ENCODE measurements at places on chromosomes 6 and 20.

DNA sequence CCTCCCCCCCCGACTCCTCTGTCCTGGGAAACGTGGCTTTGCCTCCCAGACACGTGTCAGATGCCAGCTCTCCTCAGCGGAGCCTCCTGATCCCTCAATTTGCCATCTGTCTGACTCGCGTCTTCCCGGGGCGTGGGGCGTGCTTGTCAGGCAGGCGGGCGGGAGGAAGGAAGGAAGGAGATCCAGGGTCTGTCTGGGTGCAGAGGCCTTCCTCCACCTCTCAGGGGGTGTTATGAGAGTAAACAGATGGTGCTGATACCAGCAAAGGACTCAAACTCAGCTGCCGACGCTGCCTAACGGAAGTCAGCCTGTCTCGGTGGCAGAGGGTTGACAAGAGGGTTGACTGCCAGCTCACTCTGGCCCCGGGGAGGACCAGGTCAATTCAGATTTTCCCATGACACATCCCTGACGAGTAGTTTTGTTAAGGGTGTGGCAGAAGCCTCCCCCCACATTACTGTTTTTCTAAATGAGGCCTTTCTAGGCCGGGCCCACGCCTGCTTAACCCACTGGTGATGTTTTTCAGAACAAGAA, 17.0 kb downstream of the UQCC2 start:
- DNase-seq, result peak; percentile 84

DNA sequence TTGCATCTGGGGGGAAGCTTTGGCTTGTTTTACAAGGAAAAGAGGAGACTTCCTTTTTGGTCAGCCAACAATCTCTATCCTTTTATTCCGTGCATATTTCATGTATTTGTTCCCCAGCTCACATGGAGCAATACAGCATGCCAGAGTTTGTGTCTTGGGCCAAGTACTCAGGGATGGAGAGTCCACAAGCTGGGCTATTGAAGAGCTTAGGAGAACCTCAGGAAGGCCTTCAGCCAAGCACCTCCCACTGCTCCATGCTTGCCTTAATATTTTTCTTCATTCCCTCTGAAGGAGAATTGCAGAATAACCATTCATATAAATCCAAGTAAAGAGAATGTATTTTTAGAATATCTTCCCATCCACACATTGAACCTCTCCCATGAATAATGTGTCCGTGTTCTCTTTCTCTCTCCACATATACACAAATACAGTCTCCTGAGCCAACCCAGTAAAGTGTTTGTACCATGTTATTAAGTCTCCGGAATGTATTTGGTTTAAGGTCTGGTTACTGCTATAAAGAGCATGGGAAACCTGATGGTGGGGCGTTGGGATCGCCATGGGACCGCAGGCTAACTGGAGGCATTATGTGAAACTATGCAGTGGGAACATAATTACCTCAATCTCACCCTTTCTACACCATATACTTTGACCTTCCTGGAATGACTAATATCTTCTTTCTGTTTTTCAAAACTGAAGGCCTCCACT, 3.0 kb downstream of the LAMA4 start:
- DNase-seq, result peak; percentile 85

- DNase-seq, result no peak
These were observed 89.1 kb downstream of the ME1 start for GRCh38 chr6:83341765-83342164.

DNA sequence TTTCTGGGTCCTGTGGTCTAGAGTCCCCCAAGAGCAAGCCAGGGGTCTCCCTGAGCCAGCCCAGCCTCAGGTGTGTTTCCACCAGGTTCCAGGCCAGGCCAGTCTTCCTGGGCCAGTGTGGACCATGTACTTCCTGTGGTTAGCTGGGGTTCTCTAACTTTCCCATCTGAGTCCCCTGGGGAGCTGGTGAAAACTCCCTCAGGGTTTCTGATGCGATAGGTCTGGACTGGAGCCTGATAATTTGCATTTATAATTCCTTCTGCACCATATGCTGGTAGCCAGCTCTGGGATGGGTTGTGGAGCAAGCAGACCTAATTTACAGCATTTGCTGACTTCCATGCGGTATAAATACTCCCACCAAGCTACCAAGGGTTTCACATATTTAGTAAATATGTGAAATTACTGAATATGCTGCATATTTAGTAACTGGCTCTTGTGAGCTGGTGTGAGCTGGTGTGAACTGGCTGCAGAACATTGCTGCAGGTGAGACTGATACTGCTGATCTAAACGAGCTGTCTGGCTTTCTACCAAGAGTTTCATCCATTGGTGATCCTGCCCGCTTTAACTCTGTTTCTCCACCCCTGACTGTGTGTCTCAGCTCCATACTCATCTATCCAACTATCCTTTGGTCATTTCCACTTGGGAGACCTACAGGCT, 62.6 kb downstream of the RIN2 start:
- DNase-seq, result no peak

- DNase-seq, result no peak
These were observed 8.1 kb upstream of the CSE1L start for GRCh38 chr20:49037962-49038387.

DNA sequence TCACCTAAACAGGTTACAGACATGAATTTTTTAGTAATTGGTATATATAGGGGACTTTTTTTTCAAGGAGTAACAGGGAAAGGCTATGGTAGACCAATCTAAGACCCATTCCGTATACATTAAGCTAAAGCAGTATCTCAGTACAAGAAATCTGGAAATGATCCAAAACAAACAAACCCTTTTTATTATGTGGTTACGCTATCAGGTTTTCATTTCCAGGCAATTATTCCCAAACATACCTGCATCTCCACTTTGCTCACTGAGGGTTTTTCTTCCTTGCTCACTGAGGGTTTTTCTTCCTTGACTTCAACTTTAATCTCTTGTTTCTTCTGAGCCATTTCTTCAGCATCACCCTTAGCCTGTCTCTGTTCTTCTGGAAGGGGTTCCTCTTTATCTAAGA, 107.3 kb downstream of the EPB41L2 start:
- DNase-seq, result no peak

DNA sequence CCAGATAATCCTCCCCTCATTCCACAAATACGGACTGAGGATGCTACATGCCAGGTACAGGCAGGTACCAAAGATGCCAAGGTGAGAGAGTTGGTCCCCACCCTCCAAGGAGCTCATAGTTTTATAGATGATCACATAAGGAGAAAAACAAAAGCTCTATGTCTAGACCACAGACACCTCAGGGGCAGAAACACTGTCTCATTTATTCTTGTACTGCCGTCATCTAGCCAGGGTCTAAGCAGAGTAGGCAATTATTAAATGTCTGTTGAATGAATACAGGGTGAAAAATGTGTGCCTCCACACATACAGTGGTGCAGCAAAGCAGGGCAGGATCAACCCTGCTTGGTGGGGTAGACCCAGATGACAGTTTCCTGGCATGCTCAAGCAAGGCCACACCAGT, 439.8 kb upstream of the JARID2 start:
- DNase-seq, result no peak

DNA sequence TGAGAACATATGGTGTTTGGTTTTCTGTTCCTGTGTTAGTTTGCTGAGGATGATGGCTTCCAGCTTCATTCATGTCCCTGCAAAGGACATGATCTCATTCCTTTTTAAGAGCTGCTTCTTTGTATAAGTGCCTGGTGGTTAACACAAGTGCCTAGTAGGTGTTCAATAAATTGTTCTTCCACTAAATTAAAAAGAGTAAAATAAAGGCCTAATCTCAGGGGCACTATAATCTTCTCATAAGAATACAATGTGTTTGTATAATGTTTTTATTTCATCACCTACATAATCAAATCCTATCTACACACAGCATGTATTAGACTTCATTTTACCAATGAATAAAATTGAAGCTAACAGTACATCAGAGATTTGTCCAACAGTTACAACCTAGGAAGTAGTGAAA, 252.7 kb downstream of the KHDC1L start:
- no peak for DNase-seq

GRCh38 chr6:82914511-82914910, 151.1 kb downstream of the UBE3D start:
- DNase-seq, result no peak

- DNase-seq, result peak; percentile 59
These were observed 25.3 kb downstream of the RIPOR2 start for GRCh38 chr6:24910331-24910960.

- no peak for DNase-seq
These were observed 108.6 kb upstream of the CDYL start for GRCh38 chr6:4667591-4667990.

DNA sequence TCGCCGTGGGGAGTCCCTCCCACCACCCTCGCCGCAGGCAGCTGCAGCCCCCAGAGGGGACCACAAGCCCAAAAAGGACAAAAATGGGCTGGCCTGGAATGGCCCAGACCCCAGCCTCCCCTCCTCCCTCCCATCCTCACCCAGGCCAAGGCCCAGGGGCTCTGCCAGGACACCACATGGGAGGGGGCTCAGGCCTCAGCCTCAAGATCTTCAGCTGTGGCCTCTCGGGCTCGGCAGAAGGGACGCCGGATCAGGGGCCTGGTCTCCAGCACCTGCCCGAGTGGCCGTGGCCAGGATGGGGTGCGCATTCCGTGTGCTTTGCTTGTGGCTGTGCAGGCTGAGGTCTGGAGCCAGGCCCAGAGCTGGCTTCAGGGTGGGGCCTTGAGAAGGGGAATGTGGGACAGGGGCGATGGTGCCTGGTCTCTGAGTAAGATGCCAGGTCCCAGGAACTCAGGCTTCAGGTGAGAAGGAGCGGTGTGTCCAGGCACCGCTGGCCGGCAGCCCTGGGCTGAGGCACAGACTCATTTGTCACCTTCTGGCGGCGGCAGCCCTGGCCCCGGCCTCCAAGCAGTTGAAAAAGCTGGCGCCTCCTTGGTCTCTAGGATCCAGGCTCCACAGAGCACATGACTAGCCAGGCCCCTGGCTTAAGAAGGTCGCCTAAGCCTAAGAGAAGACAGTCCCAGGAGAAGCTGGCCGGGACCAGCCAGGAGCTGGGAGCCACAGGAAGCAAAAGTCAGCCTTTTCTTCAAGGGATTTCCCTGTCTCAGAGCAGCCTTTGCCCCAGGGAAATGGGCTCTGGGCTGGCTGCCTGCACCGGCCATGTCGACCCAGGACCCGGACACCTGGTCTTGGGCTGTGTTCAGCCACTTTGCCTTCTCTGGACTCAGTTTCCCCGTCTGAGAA, 35.2 kb upstream of the MRGBP start:
- DNase-seq, result peak; percentile 45

DNA sequence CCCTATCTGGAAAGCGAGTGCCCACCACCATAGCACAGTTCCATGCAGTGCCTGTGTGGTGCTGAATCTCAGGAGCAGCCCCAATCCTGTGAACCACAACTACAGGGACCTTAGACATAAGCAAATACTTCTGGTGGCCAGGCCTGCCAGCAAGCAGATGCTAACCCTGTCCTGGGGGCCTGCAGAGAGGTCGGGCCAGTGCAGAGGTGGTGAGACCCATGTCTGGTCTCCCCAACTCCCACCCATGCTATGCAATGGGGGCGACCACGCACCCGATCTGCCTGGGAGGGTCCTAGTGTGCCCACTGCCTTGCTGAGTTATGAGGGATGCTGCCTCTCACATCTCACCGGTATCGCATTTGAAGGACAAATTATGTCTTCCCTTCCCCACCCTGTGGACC, 151.6 kb upstream of the ZNF337 start:
- no peak for DNase-seq

DNA sequence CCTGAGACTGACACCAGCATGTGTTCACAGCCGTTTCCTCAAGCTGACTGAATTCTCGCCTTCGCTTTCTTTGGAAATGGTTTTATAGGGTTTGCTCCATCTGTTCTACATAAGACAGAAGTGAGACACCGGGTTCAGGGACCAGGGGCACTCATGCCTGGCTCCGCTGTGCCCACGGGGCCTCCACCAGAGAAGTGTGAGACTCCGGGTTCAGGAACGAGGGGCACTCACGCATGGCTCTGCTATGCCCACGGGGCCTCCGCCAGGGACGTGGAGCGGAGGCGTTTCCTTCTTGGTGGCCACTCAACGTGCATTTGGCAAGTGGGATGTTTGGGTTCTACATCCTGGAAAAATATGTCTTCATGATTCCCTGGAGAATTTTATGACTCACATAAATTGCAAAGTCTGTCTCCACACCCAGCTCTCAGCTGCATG, 106.6 kb downstream of the RNASET2 start:
- DNase-seq, result no peak

DNA sequence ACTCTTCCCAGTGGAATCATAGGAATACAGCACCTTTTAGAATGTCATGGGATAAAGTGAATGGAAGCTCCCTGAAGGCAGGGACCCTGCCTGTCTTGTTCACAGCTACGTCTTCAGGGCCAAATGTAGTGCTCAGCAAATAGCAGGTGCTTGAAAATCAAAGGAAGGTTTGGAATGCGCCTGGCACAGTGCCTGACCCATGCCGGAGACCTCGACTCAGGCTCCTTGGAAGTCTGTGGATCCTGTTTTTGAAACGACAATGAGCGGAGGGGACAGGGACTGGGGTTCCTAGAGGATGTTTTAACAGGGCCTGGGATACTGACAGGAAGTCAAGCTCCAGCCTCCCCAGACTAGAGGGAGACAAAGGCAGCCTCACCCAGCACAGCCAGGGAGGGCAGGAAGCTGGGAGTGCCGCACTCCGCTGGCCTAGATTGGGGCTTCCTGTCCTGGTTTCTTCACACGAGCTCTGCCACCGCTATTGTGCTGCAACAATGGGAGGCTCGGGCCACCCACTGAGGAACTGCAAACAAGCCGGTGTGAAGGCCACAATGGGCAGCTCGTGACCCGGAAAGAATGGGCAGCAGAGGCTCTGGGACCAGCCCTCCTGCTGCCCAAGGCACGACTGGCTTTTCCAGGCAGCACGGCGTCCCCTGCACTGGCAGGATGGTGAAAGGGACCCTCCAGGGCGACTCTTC, 76.7 kb downstream of the PREX1 start:
- DNase-seq, result no peak

DNA sequence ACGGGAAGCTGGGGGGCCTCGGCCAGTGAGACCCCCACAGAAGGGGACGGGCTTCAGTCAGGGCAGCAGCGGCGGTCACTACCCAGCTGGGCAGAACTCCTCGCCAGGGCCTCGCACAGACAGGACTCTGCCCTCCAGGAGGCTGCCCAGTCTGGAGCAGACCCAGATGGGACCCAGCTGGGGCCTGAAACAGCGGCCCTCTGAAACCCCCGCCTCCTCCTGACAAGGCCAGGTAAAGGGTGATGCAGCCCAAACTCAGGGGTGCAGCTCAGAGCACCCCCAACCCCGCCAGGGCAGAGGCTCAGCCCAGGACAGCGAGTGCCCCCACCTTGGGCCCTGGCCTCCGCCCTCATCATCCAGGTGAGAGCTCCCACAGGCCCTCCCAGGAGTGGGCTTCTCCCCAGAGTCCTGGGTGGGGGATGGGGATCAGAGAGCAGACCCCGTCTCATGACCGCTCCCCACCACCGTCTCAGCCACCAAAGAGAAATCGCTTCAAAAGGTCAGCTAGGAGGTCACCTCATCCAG, 2.2 kb downstream of the EEF1A2 start:
- DNase-seq, result no peak

DNA sequence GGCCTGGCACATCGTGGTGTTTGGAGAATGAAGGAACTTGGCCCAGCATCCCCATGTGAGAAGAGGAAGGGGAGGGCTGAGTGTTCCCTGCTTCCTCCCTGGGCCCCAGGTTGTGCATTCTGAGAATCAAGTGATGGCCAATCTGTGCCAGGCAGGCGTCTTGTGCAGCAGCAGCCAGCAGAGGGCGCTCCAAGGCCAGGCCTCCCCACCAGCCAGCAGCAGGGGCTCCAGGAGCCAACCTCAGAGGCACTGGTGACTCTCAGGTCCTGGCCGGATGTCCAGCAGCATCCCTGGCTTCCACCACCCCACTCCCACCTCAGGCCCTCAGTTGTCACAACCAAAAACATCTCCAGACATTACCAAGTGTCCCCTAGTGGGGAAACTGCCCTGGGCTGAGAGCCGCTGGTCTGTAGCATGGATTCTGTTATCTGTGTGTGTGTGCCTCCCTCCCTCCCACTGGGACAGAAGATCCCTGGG, 192.0 kb downstream of the PREX1 start:
- DNase-seq, result peak; percentile 69

All from tongue (tissue), 3 donors.